ENCODE measurements at places on chromosomes 7 and 10.
A peak's percentile ranks its signal among the peaks of the same experiment; 100 is the strongest.

GRCh38 chr7:79293655-79294142 lies 159.8 kb downstream of the MAGI2 start:
- DNase-seq = no peak

- no peak for DNase-seq
Measured at GRCh38 chr7:156668130-156668741, 27.7 kb downstream of the RNF32 start.

DNA sequence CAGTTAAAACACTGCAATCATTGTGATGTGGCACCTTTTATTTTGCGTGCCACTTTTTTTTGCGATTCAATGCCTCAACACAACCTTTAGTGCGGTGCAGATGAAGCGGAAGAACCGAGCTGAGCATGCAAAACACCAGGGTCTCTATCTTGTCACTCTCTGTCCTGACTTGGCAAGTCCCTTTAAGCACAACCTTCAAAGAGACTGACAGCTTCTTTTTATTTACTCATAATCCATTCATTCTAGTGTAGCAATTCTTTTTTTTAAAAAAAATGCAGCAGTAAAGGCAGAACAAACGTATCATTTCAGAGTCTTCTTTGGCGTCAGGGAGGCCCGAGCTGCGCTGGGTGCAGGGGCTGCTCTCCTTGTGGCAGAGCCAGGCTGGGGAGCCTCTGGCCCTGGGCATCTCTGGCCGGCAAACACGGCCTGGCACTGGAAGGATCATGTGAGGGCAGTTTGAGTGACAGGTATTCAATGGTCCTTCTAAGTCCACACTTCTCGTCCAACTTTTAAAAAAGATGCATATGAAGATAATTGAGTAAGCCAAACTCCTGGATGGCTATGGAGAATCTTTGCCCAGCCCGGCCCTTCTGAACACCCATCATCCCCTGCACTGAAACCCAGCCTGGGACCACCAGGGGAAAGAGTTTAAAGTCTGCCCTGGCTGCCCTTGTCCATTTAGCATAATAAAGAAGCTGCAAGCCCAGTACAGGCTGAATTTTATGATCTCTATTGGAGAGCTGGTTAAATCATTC lies 3.9 kb downstream of the PTF1A start:
- no peak for DNase-seq

DNA sequence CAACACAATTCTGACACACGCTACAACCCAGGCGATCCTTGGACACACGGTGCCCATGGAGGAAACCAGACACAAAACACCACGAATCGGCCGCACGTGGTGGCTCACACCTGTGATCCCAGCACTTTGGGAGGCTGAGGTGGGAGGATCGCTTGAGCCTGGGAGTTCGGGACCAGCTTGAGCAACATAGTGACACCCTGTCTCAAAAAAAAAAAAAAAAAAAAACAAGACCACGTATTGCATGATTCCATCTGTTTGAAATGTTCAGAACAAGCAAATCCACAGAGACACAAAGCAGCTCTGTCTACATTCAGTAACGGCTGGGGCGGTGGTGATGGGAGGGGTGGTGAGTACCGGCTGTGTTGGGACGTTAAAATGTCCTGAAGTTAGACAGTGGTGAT lies 25.2 kb downstream of the ADAP1 start:
- DNase-seq = no peak

GRCh38 chr7:23372611-23373010 lies 73.5 kb downstream of the MALSU1 start:
- no peak for DNase-seq

- DNase-seq = no peak
Measured at GRCh38 chr7:70539205-70539604, 592.7 kb upstream of the GALNT17 start.

DNA sequence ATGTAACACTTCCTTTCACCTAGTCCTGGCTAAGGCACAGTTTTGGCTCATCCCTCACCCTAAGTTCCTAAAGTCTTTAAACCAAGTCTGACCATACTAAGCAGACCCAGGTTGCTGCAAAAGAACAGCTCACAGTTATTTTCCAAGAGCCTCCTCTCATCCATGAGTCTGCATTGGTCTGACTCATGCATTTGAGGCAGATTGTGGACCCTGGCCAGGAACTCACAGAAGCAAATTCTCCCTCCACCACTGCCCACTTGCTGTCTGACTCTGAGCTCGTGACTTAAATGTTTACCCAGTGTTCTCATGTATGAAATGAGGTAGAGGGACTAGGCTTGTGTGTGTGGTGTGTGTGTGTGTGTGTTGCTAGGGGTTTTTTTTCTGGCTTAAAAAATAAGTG lies 1272.8 kb downstream of the TYW1 start:
- DNase-seq = no peak

DNA sequence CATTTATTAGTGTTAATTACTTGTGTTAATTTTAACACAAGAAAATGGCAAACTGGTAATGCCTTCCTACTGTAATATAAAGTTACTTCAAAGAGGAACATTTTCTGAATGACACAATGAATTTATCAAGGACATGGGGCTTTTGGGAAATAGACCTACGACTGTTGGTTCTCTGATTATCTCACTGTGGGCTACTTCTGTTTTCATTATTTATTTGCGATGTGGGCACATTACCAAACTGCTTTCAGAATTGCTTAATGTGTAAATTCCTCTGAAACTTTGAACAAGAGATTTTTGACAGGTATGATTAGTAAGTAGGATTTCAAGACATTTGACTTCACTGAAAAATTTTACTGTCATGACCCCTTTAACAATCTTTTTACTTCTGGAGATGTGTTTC lies 535.6 kb downstream of the CNTNAP2 start:
- no peak for DNase-seq

DNA sequence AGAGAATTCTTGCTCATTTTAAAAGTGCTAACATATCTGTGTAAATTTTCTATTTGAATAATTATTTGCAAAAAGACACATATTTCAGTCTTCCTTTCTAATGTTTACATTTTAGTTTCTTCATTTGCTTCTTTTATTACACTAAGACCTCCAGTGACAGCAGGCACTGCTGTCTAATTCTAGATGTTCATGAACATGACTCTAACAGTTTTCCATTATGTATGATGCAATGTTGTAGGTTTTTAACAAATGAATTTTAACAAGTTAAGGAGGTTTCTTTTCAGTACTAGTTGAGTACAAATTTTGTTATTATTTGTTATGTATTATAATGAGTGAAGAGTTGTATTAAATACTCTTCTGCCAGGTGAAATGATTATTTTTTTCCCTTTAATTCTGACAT lies 83.6 kb downstream of the GRB10 start:
- no peak for DNase-seq

- DNase-seq = no peak
Measured at GRCh38 chr7:19079066-19079465, 38.4 kb downstream of the TWIST1 start.

DNA sequence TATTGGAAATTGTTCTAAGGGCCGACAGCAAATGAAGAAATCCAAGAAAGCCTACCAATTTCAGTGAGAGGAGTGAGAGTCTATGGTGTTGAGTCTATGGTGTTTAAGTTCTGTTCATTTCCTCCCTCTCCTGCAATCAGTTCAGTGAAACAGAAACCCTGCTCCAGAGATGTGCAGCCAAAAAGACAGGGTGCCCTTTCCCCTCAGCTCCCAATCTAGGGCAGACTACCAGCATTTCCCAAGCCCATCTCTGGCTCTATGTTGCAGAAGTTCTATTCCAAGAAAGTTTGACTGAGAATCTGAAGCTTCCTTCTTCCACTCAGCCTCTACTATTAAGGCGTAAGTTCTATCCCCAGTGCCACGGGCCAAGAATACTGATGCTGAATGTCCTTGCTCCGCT lies 18.5 kb upstream of the ALOX5 start:
- DNase-seq = no peak

DNA sequence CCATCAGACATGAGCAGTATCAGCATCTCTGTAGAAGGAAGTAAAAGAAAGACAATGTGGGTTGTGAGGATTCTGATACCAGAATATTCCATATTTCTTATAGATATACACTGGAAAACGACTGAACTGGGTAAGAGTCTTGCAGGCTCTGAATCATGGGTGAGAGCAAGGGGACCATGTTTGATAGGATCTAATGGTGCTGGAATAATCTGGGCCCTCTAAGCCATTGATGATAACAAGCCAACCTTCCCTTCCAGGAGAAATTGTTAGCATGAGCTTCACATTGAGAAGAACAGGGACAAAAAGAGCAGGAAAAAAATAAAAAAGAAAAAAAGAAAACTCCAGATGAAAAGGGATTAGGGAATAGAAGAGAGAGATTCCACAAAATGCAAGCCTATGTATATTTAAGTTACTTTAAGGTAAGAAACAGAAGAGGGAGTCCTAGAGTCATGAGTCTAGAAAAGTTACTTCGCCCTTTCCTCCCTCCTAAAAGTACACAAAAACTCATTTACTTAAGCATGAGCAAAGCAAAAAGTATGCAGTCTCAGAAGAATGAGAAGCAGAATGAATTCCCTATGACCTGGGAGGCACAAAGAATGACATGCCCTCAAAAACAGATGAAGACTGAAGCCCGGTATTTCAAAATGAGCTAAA lies 181.9 kb downstream of the TMEM26 start:
- DNase-seq = no peak

- DNase-seq = no peak
Measured at GRCh38 chr7:20352573-20353306, 22.0 kb downstream of the ITGB8 start.

- no peak for DNase-seq
Measured at GRCh38 chr7:28088032-28088431, 92.6 kb downstream of the JAZF1 start.

DNA sequence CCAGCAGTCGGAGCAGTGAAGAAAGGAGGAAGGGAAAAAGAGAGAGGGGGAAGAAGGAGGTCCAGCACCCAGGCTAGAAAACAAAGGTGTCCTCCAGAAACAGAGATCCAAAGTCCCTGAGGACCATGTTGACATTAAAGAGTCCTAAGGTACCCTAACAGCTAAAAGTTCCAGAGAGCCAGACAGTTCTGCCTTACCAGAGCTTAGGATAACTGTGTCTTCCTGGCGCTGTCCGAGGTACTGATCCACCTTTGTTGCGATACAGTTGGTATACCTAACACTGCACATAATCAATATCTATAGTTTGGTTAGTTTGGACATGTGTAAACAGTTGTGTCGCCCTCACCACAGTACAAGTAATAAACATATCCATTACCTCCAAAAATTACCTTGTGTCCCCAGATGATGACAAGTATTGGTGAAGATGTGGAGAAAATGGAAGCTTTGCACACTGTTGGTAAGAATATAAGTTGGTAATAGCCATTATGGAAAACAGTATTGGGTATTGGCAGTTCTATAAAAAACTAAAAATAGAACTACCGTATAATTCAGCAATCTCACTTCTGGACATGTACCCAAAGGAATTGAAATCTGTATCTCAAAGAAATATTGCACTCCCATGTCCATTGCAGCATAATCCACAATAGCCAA lies 59.8 kb downstream of the GRID1 start:
- no peak for DNase-seq

- DNase-seq = no peak
Measured at GRCh38 chr7:129009437-129009836, 45.5 kb downstream of the TNPO3 start.

DNA sequence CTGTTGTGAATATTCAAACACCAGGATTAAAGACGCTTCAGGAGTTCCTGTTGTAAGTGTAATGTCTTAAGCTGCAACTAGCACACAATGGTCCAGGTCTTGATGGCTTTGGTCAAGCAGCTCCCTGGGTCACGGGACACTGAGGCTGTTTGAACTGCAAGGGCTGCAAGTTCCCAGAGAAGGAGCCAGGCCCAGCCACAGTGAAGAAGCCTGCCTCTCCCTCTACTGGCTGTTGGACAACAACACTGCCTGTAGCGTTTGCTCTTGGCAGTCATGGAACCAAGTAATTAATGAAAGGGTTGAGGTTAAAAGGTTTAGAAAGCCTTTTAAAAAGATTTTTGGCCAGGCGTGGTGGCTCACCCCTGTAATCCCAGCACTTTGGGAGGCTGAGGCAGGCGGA lies 31.9 kb upstream of the GUSB start:
- DNase-seq = no peak

- peak; percentile 77 for DNase-seq
Measured at GRCh38 chr10:45308707-45309106, 6.7 kb downstream of the OR13A1 start.

GRCh38 chr7:12325646-12326045 lies 78.0 kb downstream of the VWDE start:
- DNase-seq = no peak

DNA sequence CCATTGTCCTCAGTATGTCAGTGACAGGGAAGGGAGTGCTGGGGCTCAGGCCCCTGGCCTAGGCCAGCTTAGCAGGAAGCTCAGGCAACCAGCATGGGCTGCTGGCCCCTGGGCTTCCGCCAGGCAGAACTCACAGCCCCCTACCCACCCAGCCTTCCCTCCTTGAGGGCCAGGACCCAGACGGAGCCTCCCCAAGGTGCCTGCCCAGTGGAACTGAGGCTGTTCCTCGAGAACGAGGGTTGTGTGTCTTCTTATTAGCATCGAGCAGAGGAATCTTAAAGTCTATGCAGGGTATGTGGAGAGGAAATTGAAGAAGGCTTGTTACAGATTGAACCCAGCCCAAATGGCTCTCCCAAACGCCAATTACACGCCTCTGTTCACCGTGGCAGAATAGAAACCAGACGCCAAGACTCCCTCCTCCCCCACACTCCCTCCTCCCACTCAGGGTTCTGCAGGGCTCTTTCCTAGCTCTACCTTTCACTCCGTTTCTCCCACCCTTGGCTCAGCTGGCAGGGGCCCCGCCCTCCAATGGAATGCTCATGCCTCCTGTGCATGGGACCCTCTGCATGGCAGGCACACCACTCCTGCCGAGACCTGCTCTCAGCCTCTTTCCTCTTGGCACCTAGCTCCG lies 134.4 kb downstream of the ZMIZ1 start:
- no peak for DNase-seq

GRCh38 chr10:7378602-7379403 lies 32.0 kb downstream of the SFMBT2 start:
- DNase-seq = no peak

DNA sequence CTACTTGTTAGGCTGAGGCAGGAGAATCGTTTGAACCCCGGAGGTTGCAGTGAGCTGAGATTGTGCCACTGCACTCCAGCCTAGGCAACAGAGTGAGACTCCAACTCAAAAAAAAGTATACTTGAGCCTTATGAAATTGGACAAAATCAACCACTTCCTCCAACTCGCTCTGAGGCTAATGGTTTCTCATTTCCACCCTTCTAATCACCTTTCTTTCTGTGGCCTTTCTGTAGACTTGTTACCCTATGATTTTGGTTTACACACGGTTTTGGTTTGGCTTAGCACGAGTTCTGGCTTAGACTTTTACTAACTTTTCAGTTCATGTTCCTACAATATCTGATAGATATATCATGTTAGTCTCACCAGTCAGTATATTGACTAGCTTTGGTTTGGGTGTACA lies 152.0 kb downstream of the PHTF2 start:
- no peak for DNase-seq

DNA sequence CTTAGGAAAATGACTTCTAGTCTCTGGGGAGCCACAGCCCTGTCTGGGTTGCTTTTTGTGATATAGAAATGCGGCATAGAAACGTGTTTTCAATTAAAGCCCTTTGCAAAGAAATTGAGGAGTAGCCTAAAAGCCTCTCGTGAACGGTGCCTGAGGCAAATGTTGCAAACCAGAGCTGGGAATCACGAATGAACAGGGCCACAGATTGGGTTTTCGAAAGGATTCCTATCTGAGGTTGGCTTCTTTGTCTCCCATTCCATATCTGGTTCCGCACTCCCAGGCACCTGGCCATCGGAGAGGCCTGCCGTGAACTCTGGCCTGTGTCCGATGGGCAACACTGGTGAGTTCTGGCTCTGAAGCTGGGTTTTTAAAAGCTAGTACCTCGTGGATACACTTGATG lies 221.6 kb downstream of the TCF7L2 start:
- no peak for DNase-seq

- no peak for DNase-seq
Measured at GRCh38 chr10:126262233-126262838, 125.9 kb downstream of the ADAM12 start.

GRCh38 chr7:134056816-134057215 lies 70.3 kb upstream of the LRGUK start:
- DNase-seq = no peak

All from hematopoietic multipotent progenitor cell treated with erythropoietin and hydrocortisone succinate and interleukin-3 and kit ligand, for 15 days (in vitro differentiated cells).